ENCODE measurements at places on chromosomes 11 and 22.

GRCh38 chr11:128399251-128400121, 187.9 kb downstream of the ETS1 start:
- peak; percentile 83 for DNase-seq

DNA sequence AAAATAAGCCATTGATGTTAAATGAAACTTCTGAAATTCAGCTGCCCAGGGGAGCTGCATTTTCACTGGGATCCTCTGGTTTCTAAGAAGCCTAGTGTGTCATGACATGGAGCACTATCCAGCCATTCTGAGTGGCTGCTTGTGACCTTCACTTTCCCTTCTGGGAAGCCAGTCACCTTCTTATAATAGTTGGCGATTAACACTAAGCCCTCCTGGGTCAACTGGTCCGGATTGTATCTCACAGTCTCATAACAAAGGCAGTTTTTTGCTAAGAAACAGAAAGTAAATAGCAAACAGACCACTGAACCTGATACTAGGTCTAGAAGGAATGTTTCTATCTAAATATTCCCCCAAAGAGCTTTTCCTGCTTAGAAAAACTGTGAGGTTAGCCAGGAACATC, 7.9 kb downstream of the CSRP3 start:
- no peak for DNase-seq

DNA sequence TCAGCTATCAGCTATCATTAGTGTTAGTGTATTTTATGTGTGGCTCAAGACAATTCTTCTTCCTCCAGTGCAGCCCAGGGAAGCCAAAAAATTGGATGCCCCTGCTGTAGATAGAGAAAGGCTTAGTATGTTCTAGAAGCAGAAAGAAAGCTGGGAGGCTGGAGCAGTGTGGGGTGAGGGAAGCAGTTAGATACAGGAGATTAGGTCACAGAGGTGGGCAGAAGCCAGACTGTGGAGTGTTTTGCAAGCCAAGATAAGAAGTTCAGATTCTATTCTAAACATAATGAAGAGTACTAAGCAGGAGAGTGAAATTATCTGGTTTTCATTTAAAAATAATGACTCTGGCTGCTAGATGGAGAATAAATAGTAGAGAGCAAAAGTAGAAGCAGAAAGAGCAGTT, 381.7 kb downstream of the DCDC1 start:
- no peak for DNase-seq

GRCh38 chr22:50694766-50695420, 22.3 kb downstream of the SHANK3 start:
- no peak for DNase-seq

DNA sequence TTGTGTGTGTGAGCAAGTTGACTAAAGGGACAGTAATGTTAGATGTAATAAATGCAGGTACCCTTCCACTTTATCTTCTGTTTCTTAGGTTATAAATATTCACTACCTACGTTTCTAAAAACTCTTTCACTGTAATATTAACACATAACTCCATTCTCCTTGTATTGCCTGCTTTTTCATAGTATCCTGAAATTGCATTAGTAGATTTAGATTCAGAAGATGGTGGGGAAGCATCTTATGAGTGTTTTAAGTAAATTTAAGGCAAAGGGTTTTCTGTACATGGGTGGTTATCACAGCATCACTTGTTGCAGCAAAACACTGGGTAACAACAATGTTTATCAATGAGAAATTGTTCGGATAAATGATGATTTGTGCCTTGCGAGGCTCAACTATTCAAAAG, 115.2 kb upstream of the VPREB1 start:
- DNase-seq, result no peak

GRCh38 chr11:16448123-16448717, 91.9 kb upstream of the SOX6 start:
- DNase-seq, result no peak

GRCh38 chr11:62922653-62923431, 1.7 kb upstream of the CHRM1 start:
- no peak for DNase-seq

- peak; percentile 97 for DNase-seq
These were observed 30.7 kb downstream of the PPP2R1B start for GRCh38 chr11:111735262-111736116.

DNA sequence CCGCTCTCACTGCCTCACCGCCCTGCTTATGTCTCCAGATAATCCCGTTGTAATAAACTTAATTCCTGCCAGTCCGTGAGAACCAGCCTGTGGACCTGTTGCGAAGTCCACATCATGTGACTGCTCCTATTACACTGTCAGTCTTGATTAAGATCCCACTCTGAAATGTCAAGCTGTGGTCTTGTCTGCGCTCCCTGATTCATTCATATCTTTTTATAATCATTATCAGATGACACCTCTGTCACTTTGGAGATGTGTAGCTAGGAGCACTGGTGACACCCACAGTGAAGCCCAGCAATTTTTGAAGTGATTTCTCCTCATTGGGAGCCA, 377.3 kb downstream of the TBC1D22A start:
- DNase-seq, result peak; percentile 23

GRCh38 chr11:79547256-79547655, 106.4 kb upstream of the TENM4 start:
- DNase-seq, result no peak

GRCh38 chr11:20064961-20065405, 95.3 kb downstream of the DBX1 start:
- no peak for DNase-seq

DNA sequence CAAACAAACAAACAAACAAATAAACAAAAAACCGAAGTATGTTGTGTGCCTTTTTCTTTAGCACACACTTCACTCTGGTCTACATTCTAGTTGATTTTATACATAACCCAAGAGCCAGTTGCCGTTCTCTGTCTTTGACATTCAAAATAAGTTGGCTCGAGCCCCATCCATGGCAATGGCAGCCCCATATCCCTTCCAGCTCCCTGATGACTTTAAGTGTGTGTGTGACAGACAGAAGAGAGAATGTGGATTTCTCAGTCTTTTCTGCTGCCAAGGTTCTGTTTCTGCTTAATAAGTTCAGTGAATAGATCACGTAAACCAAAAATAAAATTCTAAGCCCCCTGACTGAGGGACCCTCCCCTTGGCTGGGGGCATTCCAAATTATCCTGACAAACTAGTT, 100.6 kb upstream of the TENM4 start:
- DNase-seq, result no peak

- DNase-seq, result no peak
These were observed at the start of gene PRG2 for GRCh38 chr11:57390535-57390934. Gene PRG2, minus strand, starts transcription at chr11:57390650. Its CDS starts 706 bp downstream, at chr11:57389944.

- peak; percentile 49 for DNase-seq
These were observed 1.4 kb downstream of the MDK start for GRCh38 chr11:46382646-46383403.

DNA sequence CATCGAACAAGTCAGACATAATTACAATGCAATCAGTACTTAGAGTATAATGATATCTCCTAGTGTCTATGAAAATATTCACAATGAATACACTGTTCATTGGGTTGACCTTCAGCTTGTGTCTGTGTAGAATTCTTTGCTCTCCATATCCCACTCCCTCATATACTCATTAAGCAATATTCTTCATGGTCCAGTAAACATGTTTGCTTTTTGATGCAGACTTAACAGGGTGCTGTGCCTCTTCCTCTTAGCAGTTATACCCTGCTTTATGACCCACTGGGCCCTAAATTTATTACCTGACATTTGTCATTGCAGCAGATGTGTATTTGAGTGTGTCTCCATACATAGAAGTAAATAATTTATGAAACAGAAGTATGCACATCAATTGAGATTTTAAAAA, 352.5 kb upstream of the CCDC179 start:
- no peak for DNase-seq

- DNase-seq, result no peak
These were observed 8.2 kb upstream of the OR2D2 start for GRCh38 chr11:6900327-6900999.

Data from fibroblast of villous mesenchyme (primary cell).